Stimulated activated CD4-positive, alpha-beta T cell treated with anti-CD3 and anti-CD28 coated beads, Interleukin-15, amount 100 ng/mL, for 48 hours (primary cell): ENCODE measurements at places on chromosomes 6 and 20.

DNA sequence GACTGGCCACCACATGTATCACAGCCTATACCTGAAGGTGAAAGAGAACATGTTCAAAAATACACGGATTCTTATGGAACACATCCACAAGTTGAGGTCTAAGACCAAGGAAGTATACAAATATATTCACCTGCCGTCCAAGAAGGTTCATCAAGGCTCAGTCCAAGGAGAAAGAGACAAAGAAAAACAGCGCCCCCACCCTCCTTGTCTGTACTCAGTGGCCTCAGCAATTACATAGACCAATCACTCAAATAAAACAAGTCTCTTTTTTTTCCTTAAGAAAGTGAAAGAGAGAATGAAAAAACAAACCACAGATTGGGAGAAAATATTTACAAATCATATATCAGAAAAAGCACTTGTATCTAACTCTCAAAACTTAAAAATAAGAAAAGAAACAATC lies 19.5 kb downstream of the CPXM1 start:
- no peak for DNase-seq

DNA sequence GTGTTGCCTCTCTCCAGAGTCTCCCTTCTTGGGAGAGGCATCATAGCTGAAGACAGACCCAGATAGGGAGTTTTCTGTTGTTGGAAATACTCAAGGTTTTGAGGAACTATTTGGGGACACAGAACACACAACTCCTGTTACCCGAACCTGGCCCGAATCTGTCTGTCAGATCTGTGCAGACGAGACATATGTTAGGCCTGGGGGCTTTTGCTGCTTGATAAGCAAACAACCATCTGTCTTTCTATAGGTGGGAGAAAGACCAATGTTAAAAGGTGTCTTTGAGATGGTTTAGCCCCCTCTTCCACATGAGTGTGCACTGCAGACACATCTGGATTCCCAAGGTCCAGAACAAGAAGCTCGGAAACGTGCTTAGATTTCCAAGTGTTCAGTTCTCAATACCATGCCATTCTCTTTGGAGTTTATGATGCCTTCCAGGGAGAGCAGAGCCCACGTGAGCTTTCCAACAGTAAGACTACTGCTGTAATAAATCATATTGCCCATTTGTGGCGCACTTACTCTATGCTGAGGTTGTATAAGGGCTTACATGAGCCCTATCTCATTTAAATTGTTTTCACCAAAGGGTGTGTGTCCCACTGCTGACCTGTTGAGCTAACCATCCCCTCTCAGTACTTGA lies 3.8 kb upstream of the STX16 start:
- DNase-seq: no peak

DNA sequence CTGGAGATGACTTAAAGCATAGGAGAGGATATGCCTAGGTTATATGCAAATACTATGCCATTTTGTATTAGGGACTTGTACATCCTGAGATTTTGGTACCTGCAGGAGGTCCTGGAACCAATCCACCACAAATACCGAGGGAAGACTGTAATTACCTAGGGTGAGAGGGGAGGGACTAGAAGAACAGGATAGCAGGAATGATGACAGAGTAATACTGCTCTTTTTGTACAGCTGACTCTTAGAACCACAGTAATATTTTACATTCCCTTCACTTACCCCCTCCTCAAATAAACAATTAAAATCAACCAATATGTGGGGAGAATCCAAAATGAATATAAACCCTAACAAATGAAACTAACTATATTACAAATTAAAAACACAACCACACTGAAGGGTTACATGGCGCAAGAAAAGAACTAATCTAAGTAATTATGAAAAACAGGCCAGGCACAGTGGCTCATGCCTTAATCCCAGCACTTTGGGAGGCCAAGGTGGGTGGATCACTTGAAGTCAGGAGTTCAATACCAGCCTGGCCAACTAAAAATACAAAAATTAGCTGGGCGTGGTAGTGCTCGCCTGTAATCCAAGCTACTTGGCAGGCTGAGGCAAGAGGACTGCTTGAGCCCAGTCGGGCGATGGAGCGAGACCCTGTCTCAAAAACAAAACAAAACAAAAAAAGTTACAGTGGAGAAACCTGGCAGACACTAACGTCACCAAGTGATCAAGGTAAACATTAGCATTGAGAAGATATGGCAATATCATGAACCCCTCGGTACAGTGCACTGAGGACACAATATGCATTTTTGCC lies 37.1 kb downstream of the MAP1LC3A start:
- no peak for DNase-seq

DNA sequence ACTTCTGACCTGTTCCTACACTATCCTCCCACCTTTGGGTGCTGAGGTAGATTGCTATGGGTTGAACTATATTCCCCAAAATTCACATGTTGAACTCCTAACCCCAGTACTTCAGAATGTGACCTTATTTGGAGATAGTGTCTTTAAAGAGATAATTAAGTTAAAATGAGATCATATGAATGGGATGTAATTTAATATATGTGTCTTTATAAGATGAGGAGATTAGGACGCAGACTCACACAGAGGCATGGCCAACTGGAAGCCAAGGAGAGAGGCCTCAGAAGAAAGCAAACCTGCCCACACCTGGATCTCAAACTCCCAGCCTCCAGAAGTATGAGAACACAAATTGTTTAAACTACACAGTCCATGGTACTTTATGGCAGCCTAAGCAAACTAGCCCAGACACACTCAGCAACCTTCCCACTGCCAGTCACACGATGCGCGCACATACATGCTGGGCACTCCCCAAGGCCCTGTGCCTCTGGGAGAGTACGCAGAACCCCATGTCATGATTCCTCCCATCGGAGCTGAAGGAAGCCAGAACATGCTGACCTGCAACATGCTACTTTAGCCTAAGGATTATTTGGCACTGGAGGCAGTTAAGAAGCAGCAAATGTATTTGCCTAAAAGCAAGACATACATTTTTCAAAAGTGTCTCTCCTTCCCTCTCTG lies 8.9 kb upstream of the SLC22A1 start:
- DNase-seq: no peak
